ENCODE measurements at places on chromosomes 2 and 18.

DNA sequence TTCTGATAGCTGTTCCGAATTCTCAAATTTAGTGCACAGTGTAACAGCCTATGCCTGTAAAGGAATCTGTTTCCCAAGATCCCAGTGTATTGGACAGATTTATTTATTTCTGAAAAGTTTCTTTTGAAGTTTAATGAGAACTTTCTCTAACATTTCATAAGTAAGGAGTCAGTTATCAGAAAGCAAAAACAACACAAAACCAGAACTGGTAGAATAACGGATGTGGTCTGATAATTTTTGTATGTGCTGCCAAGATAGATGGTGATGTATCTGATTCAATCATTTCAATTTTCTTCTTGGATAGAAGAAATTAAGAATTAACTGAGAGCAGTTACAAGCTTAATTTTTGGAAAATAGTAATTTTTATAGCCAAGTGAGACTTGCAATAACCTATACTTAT lies 374.3 kb downstream of the SOCS6 start:
- DNase-seq = no peak

DNA sequence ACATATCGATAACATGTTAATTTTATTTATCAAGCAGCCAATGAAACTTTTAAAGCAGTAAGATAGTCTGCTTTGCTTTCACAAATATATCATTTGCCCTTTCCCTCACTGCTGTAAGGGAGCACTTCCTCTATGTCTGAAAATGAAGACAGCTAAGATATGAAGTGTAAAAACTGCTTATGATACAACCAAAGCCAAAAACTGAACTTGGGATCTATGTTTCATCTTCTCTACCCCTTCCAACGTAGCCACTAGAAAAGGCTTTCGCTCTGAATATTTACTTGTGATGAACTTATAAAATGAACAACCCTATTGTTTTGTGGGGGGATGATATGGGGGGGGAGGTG lies 140.3 kb downstream of the TCF4 start:
- no peak for DNase-seq

DNA sequence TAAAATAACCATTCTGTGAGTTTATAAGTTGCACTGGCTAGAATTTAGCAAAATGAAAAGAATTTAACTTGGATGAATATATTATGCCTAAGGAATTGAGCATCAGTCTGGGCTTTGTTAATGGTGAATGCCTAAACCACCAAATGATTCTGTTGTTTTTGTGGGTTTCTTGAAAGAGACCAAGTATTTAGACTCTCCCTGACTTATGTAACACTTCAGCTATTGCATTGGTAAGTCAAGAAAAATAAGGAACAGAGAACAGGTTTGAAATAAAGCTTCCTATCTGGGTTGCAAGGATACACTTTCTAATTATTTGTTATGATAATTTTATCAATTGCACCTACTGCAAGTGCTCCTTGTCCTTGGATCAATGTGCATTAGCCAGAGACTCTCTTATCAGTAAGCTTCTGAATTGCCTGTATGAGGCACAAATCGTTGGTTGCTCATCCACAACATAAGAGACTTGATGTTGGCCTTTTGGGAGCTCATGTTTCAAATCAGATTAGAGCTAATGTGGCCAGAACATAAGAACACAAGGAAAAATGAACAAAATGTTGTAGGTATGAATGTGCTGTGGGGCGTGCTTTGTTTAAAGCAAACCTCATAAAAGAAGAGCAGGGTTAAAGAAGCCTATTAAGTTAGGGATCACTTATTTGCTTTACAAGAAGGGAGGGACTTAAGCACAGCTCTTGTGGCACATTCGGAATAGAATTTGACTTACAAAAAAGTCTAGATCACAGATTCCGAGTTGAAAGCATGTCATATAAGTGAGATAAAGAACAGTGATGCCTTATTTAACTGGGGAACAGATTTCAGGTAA lies 37.2 kb downstream of the PRKCE start:
- DNase-seq = no peak

- peak; percentile 7 for DNase-seq
Measured at GRCh38 chr2:1769703-1770422, 25.5 kb upstream of the PXDN start.

GRCh38 chr2:72325592-72326422 lies 178.1 kb upstream of the CYP26B1 start:
- DNase-seq = no peak

DNA sequence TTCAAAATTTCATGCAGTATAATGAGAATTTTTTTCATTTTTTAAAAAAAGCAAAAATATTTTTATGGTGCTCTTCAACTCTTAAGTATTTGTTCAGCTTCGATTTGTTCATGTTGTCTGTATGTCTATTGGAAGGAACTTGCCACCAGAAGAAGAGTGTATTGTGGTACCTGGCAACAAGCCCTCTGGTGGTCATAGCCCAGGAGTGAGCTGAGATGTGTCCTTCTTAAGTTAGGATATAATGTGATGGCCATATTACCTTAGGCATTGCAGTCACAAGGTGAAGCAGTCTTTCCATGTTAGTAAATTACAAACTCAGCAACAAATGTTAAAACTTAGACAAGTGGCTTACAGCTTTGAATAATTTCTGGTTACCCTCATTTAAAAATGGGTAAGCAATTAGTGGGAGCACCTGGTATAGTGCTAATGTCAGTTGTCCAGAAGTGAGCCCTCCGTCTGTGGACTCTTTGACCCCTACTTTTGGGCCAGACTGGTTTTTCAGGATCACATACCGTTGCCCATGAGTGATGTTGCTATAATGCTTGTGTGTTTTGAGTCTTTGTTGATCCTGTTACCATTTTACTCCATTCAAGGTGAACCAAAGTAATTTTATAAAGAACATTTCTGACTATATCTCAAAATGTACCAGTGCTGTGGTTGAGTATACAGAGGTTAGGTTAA lies 57.4 kb downstream of the MYO1B start:
- no peak for DNase-seq

DNA sequence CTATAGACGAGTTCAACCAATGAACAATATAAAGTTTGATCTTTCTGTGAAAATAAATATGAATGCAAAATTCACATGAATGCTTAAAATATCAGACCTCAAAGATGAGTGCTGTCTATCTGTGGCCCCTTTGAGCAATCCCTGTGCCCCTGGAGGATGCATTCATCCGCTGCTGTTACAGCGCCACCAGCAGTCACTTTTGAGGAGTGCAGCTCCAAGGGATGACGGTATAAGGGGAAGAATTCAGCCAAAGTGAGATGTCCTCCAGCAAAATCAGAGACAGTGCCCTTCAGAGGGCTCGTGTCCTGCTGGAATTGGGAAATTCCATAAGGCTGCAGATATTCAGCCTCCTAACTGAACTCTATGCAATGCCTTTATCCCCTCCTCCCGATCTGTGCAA lies 12.0 kb upstream of the CHRNA1 start:
- no peak for DNase-seq

- DNase-seq = no peak
Measured at GRCh38 chr2:5953525-5953924, 261.3 kb downstream of the SOX11 start.

DNA sequence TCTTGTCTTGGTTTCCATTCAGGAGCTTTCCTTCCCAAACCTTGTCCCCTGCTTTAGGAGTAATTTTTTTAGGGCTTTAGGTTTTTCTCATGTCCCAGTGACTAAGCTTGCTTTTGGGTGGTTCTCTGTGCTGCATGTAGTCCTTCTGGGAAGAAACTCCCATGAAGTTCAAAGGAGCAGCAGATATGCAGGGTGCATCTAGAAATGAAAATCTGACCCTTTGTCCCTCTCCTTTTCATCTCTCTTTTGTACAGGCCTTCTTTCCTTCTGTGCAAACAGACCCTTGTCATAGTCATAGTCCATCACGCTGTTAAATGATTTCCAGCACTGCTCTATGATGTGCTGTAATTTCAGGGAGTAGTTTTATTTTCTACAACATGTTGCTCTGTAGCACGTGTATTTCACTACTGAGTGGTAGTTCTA lies 20.4 kb downstream of the FMNL2 start:
- DNase-seq = no peak

DNA sequence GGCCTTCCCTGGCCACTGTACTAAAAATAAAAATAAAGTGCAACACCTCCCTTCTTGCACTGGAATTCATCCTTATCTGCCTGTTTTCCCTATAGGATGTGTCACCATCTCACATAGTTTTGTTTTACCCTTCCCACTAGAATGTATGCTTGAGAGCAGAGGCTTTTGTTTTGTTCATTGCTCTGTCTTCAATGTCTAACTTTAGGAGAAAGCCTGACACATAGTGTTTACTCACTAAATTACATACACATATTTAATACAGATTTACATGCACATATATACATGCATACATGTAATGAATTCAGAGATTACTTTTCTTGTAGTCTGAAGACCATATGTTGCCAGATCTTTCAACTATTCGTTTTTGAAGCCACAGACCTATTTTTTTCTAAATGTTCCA lies 23.0 kb downstream of the CD302 start:
- no peak for DNase-seq

DNA sequence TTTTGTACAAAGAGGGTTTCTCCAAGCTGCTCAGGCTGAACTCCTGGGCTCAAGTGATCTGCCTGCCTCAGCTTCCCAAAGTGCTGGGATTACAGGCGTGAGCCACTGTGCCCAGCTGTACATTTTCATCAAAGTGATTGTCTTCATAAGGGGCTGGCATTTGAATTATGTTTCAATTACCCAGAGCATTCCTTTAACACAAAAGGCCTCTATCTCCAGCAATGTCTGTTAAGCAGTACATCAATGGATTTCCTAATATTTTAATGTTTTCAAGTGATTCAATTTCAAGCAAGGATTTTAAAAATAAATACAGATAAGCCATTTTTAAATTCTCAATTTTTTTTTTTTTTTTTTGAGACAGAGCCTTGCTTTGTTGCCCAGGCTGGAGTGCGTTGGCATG lies 50.9 kb upstream of the AP1S3 start:
- no peak for DNase-seq

GRCh38 chr2:158667586-158667985 lies 127.5 kb upstream of the DAPL1 start:
- DNase-seq = no peak

- no peak for DNase-seq
Measured at GRCh38 chr18:14945984-14946383, 198.0 kb downstream of the ANKRD30B start.

GRCh38 chr18:70126832-70127231 lies 78.7 kb downstream of the RTTN start:
- DNase-seq = no peak

GRCh38 chr2:237432484-237433092 lies 18.6 kb upstream of the COL6A3 start:
- DNase-seq = peak; percentile 48

GRCh38 chr18:6449213-6449612 lies 34.5 kb upstream of the L3MBTL4 start:
- DNase-seq = no peak

DNA sequence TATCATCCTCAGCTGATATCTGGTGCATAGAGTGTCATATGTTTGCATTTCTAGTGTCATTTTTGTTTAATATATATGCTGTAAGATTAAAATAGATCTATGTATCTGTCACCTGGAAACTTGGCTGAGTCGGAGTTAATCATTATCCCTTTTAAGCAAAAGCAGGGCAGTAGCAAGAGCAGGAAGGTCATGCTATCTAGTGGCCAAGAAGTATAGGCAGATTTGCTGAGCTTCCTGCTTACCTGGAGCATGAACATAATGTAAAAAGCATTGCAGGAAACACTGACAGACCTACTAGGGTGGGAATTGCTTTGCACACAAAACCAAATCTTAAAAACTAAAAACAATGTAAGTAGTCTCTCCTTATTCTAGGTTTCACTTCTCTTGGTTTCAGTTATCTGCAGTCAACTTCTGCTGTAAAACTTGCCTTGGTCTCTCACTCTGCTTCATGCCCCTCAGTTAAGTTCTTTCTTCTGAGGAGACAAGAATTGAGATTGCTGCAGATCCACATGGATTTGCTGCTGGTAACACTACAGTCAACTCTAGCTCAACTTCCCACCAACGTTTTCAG lies 295.3 kb downstream of the CDH7 start:
- no peak for DNase-seq

DNA sequence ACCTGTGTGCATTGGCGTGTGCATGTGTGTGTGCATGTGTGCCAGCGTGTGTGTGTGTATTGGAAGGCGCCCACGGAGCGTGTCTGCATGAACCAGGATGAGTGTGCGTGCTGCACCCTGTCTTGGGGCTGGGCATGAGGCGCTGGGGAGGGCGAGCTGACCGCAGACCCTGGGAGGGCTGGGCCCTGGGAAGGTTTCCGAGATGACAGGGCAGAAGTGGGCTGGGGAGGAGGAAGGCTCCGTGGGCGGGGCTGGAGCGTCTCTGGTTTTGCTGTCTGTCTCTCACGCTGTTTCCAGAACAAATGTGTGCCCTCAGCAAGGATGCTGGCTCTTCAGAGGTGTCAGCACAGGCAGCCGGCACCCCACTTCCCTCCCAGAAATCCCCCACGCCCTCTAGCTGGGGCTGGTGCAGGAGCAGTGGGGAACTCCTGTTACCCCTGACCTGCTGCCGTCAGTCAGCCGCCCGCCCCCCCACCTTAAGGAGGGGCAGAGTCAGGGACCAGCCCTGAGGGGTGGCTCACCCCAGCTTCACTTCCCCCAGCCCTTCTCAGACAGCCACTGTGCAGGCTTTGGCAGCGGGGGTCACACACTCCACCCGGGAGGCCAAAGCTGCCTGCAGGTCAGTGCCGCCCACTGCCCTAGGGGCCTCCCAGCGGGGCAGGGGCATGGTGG lies at the start of gene GPR35:
Gene GPR35, plus strand, starts transcription at position 531 of the 672 bp plus-strand sequence. CDS start 4,473 bp downstream, outside the sequence.
- DNase-seq = no peak

DNA sequence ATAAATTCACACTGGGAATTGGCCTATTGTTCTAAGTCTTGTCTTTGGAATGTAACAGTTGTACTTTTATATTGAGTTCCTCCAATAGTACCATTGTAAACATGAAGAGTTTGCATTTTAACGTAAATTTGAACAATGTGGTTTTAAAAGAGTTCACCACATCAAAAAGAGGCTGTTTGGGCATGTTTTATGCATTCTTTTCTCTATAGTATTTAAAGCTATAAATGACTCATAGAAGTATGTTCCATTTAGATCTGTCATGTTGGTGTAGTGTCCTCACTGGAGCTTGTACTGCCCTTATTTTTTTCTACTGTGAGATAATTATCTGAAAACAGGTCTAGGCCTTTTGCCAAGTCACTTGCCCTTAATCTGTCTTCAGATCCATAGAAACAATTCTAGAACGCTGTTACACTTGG lies 141.9 kb downstream of the RHBDD1 start:
- no peak for DNase-seq

DNA sequence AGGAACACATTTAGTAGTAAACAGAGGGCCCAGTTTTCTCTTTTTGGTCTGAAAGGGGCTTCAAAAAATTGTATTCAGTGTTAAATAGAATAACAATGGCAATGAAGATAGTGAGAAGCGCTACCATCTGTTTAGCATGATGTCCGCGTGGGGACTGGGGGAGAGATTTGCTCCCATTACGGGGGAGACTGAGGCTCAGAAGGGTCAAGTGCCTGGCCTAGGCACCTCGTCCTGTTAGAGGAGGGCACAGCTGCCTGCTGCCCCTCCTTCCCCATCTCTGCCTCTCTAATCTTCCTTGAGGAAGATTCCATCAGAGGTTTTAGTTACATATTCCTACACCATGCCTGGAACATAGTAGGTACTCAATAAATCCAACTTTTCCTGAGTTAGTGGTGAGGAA lies 10.1 kb upstream of the TMEM185B start:
- DNase-seq = no peak
